ENCODE measurements at places on chromosomes 3 and 15.

GRCh38 chr3:169344465-169344864 is 319.0 kb downstream of the MECOM start:
- no peak for DNase-seq

DNA sequence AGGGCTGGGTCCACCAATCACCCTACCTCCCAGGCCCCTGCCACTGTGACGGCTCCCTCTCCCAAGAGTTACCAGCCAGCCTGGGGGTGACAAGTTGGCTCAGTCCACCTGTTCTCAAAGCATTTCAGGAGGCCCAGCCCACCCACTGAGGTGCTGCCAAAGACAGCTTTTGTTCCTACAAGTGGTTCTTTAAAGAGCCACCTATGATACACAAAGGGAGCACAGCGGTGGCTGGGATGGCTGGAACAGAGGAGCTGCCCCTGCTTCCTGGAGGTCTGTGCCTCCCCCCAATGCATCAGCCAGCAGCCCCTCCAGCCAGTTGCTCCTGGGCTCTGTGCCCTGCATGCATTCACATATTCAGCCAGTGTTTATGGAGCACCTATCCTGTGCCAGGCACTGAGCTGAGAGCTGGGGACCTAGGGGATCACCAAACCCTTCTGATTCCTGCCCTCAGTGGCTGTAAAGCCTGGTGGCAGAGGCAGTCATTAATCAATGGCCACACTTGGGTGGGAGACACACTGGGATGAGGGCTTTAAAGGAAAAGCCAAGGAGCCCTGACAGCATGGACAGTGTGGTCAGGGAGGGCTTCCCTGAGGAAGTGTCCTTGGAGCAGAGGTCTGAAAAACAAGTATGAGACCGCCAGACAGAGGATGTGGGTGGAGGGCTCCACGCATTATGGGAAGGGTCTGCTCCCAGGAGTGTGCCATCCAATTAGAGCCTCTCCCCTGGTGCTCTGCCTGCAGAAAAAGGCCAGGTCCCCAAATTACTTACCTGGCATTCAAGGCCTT is 107.1 kb upstream of the LINGO1 start:
- DNase-seq: no peak

DNA sequence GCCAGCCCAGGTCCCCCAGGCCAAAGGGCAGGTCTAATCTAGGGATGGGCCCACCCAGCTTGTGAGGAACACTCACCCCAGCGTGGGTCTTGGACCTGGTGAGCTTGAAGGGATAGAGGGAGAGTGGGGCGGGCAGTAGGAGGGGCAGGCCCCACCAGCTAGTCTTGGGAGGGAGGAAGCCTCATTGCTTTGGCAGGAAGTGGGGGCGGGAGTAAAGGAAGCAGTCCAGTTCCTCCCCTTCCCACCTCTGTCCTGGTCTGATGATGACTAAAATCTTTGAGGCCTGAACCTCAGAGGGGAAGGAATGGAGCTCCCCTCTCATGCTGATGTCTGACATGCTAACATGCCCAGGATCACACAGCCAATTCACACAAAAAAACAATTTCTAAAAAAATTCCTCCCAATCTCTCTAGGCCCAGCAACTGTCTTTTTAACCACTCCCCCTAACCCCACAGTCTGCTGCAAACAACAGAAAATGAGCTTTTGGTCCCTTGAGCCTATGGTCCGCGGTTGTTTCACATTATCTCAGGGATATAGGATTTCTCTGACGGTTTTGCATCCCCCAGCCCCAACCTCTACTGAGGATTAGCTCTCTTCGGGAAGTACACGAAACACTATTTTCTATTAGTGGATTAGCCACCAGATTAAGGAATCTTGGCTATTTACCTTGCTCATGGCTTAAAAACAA is 30.7 kb upstream of the DUSP7 start:
- DNase-seq: no peak

GRCh38 chr3:4474683-4475490 is 7.8 kb upstream of the SUMF1 start:
- no peak for DNase-seq

DNA sequence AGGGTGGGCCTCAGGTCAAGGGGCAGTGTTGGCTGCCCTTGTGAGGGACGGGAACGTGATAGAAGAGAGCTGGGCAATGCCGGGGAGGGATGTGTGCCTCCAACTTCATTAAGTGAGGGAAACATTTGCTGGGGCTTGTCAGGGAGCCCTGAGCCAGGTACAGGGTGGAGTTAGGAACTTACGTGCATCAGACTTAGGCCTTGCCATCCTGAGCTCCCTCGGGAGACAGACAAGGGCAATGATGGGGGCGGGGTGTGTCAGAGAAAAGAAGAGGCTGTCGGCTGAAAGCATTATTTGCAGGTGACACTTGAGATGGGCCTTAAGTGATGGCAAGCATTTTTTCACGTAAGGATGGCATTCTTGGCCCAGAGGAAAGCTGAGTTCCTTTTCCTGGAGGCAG is 1.6 kb downstream of the FAM131A start:
- DNase-seq: no peak

DNA sequence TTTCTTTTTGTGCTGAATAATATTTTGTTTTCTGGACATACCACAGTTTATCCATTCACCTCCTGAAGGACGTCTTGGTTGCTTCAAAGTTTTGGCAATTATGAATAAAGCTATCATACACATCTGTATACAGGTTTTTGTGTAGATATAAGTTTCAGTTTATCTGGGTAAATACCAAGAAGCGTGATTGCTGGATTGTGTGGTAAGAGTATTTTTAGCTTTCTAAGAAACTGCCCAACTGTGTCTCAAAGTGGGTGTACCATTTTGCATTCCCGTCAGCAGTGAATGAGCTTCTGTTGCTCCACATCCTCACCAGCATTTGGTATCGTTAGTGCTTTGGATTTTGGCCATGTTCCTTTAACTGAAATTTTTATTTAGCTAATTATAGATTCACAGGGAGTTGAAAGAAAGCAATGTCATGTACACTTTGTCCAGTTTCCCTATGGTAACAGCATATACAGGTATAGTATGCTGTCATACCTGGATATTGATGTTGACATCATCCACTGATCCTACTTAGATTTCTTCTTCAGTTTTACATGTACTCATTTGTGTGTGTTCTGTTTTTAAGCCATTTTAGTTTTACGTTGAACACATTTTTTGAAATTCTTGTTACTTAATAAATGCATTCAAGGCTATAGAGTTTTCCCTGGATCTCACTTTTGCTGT is 11.9 kb downstream of the ARID3B start:
- no peak for DNase-seq

Data from stimulated activated naive CD4-positive, alpha-beta T cell (primary cell).